AG04450 (cell line): ENCODE measurements at places on chromosomes 1 and 21.

GRCh38 chr1:239924741-239925350 lies 166.8 kb upstream of the FMN2 start:
- DNase-seq, result no peak

DNA sequence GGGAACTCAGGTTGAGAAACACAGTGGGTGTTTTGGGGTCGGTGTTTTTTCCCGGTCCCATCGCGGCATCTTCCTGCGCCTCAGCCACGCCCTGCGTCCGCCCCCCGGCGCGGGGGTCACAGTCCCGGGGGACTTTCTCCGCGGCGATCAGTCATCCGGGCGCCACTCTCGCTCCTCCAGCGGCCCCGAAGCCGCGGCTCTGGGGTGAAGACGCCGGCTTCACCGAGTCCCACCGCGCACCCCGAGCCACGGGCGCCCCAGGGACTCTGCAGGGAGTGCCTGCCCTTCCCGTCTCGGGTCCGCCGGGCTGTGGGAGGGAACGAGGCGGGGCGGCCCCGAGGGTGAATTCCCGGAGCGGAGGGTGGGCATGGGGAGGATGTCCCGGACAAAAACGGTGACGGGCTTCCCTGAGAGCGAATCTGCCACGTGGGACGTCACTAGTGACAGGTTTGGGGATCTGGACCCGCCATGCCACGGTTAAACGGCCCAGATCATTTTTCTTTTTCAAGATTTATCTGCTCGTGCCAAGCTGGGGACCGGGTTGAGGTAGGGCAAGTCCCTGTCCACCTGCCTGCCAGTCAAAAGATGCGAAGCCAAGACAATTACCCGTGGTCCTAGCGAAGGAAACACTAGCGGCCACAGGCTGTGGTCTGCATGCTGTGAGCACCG lies 717 bp upstream of the BATF3 start:
- no peak for DNase-seq

DNA sequence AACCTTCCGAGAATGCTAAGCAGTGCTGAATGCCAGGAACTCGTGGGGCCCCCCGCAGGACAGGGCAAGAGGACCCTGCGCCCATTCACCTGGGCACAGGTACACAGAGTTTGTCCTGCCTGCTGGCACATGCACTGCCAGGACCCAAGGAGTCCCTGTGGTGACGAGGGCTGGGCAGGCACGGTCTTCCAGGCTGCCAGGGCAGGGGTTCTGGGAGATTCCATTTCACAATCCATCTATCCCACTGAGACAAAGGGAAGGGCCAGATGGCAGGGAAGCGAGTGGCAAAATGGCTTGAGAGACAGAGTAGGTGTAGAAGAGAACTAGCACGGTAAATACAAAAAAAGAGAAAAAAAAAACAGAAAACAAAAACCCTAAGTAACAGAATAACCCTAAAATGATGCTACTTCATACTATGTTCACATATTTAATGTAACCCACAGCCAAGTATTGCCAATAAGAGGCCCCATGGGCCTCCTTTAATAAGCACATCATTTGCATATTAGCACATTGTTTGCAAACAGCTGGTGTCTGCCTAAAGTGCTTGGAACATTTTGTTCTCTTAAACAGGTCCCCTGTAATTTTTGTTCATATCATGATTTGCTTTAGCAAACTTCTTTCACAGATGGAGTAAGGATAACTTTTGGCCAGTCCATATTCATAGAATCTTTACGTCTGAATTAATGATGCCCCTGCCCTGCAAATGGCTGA lies 83.8 kb downstream of the STUM start:
- DNase-seq, result no peak

- DNase-seq, result no peak
Observed at GRCh38 chr1:14844923-14845617, 246.6 kb downstream of the KAZN start.

DNA sequence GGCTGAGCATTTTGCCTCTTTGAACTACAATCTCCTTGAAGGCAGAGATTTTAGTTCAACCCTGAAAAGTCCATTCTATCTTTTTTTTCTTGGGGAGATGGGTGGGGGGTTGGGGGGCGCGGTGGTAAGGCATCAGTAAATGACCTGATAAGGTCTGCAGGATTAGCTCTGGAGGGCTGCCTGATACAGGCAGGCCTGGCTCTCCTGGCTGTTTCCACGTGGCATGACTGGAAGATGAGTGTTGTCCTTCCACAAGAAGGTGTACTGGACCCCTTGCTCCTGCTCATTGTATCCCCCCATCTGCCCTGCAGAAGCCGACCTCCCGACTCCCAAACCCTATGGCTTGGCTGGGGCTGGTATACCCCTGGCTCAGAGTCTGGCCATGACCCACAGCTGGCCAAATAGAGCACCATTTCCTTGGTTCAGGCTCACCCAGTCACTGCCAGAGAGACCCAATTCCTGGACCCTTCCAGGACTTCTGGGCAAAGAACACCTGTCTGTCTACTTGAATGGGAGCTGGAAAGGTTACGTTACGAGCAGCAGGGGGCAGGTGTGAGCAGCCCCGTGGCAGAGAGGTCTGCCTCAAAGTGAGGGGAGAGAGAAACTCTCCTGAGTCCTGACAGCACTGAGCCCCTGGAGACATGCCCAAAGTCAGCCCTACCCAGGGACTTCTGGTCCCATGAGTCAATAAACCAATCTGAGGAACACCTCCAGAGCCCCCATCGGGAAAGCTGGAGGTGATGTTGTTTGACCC lies 17.0 kb downstream of the DHRS3 start:
- no peak for DNase-seq

DNA sequence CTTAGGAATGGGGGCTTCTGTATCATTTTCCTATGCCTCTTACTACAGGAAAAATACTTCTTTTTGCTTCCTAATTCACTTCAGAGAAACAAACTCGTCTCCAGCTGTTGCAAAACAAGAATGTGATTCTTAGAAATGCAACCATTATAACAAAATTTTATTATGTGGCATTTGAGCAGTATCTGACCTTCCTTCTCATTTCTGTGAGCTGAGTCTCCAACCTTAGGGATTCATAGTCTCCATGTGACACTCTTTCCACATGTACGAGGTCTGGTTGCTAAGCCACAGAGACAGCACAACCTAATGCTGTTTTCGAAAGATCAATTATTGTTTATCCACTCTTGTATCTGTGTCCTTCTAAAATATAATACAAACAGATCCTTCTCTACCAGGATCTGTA lies 75.3 kb upstream of the RGS4 start:
- DNase-seq, result no peak

DNA sequence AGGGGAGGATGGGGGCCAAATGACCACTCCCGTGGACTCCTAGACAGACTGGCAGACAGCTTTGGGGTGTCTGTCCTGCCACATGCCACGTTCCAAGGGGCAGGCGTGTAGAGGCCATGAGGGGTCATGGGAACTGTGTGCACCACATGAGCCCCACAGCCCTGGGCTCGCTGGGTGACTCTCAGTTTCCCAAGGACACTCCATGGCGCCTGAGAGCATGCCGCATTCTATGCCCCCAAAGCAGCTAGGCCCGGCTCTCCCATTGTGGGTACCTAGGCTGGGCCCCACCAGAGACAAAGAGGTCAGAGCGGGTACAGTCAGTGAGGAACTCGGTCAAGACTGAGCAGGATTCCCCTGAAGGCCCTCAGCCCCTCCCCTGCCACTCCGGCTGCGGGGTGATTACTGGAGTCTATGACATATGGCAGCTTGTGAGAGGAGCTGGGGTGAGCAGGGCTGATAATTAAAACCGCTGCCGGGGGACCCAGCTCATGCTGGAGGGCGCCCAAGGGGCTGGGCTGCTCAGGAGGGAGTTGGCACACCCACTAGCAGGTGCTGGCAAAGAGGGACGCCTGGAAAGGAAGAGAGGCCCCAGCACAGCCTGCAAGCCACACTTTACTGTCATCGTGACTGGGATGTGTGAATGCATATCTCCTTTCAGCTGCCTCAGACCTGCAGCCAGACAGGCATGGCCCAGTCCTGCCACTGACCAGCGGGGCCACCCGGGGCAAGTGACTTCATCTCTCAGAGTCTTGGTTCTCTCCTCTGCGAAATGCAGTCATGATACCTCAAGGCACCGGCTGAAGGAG lies 8.4 kb downstream of the LRP8 start:
- DNase-seq, result no peak

DNA sequence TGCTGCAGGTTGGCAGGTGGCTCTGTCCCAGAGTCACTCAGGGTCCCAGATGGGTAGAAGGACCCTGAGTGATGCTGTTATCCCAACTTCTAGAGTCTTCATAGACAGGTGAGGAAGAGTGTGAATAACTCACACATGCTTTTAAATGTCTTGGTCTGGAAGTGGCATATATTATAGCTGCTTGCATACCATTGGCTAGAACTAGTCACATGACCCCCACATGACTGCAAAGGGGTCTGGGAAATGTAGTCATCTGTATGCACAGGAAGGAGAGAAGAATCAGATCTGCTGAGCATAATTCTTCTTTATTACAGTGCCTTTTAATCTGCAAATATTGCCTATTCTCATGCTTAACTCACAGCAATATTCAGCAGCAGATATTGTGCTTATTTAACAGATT lies 28.2 kb upstream of the KLHDC7A start:
- no peak for DNase-seq
